ENCODE measurements at places on chromosomes 3 and 15.

DNA sequence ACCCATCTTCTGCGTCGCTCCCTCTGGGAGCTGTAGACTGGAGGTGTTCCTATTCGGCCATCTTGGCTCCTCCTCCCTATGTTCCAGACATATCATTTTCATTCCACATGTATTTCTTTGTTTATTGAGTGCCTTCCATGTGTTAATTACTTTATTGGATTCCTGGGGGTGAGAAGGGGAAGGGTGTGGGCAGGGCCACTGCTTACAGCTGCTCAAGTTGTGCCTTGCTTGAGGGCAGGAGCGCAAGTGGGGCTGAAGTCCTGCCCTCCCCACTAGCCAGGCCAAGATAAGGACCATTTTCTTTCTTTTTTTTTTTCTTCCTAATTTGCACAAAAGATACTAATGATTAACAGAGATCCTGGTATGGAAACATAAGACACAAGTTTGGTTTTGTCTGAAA, 224.8 kb downstream of the LPP start:
- DNase-seq, result no peak

GRCh38 chr3:102114264-102114979, 265.1 kb downstream of the NFKBIZ start:
- DNase-seq, result peak; percentile 52

DNA sequence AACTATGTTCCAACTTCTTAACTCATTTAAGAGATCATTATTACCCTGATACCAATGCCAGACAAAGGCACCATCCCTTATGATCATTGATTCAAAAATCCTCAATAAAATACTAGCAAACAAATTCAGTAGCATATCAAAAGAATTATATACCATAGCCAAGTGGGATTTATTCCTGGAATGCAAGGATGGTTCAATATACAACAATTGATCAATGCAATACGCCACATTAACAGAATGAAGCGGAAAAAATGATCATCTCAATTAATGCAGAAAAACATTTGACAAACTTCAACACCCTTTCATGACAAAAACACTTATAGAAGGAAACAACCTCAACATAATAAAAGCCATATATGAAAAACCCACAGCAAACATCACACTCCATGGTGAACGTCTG, 4.7 kb upstream of the HTR3E start:
- DNase-seq, result no peak

GRCh38 chr3:150407051-150407807, 869 bp upstream of the TSC22D2 start:
- DNase-seq, result no peak

GRCh38 chr3:177427540-177427939, 230.3 kb upstream of the TBL1XR1 start:
- peak; percentile 34 for DNase-seq

GRCh38 chr3:33146791-33147445, 33.1 kb downstream of the CRTAP start:
- DNase-seq, result no peak

DNA sequence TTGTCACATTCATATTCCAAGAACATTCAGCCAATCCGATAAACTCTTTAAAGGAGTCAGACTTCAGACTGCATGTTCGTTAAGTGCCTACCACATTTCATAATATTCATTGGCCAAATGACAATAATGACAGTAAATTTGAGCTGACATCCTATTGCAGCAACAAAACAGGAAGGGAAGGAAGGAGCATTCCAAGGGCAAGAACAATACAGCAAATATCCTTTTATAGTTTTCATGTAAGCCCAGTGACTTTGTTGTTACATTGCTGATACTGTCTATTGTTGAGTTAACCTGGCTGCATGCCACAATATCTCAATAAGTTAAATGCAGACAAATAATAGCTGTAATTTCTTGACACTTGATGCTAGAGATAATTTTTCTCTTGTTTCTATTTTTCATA, 16.4 kb upstream of the CBLB start:
- no peak for DNase-seq

- no peak for DNase-seq
Observed at GRCh38 chr15:90812171-90812957, 56.0 kb upstream of the FURIN start.

Measured in activated T-cell treated with anti-CD3 and anti-CD28 coated beads, Interleukin-2, amount 50 U/mL, for 72 hours (primary cell).